Thoracic aorta (tissue), 2 donors: ENCODE measurements at places on chromosomes 5 and 9. TPM values are rescaled to one million over a fixed set of nuclear protein-coding genes. Genes with fewer than 3 reads are reported as not detected.
A peak's percentile ranks its signal among the peaks of the same experiment; 100 is the strongest.

- no peak for DNase-seq
- H3K4me1 ChIP-seq, result no peaks in the 10 kb centered on the region
- no peak overlapping the region for H3K27ac ChIP-seq
- no peaks in the 10 kb centered on the region for H3K36me3 ChIP-seq
- H3K4me3 ChIP-seq, result no peak overlapping the region
Measured at GRCh38 chr5:94575196-94575595, 43.2 kb downstream of the KIAA0825 start.

DNA sequence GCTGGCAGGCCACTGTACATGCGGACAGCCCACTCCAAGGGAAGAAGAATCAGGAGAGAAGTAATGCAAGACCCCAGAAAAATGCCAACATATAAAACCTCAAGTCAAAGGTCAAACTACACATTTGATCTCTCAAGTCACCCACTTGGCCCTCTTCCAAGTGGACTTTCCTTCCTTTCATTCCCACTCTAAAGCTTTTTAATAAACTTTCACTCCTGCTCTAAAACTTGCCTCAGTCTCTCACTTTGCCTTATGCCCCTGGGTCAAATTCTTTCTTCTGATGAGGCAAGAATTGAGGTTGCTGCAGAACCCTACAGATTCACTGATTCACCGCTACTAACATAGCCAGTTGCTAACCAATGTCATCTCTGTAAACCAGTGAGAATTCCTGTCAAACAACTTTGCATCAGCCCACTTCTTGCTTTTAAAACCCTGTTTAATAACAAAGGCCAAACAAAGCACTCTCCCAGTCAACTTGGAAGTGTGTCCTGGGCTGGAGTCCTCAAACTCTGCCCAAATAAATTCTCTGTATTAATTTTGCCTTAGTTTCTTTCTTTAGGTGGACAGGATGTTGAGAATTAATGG lies 6.9 kb upstream of the ATP6V1G1 start:
- no peak for DNase-seq
- H3K27me3 ChIP-seq, result no peaks in the 10 kb centered on the region
- no peak overlapping the region for H3K27ac ChIP-seq
- no peaks in the 10 kb centered on the region for H3K36me3 ChIP-seq
- H3K4me3 ChIP-seq, result no peak overlapping the region

- no peak for DNase-seq
- H3K4me3 ChIP-seq, result no peak overlapping the region
- H3K4me1 ChIP-seq, result peaks cover 50% of the 10 kb centered on the region
- no peaks in the 10 kb centered on the region for H3K27me3 ChIP-seq
- H3K27ac ChIP-seq, result peak overlapping the region; percentile 82
Measured at GRCh38 chr5:39400713-39401578, 23.8 kb downstream of the DAB2 start.

GRCh38 chr9:106324591-106325280 lies 538.2 kb upstream of the ZNF462 start:
- H3K4me1 ChIP-seq, result no peaks in the 10 kb centered on the region
- no peaks in the 10 kb centered on the region for H3K36me3 ChIP-seq
- DNase-seq, result no peak
- no peak overlapping the region for H3K4me3 ChIP-seq
- no peaks in the 10 kb centered on the region for H3K27me3 ChIP-seq
- H3K27ac ChIP-seq, result no peak overlapping the region

CRAT gene
- 57.8 TPM for total RNA-seq
